ENCODE measurements at places on chromosomes 5 and 9.

DNA sequence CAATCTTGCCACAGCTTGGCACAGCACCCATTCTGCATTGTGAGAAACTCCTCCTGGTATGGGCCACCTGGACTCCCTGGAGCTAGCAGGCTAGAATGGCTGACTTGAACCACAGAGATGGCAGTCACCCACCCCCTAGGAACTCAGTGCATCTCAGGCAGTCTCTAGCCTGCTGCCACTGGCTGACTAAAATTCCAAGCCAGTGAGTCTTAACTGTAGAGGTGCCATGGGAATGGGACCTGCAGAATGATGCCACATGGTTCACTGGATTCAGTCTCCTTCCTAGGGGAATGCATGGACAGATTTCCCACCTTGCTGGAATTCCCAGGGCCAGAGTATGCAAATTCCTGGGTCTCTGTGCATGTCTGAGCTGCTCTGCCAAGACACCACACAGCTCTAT lies 382.9 kb downstream of the MAN2A1 start:
- DNase-seq: no peak

- DNase-seq: no peak
Observed at GRCh38 chr5:9438596-9439354, 107.1 kb downstream of the SEMA5A start.

GRCh38 chr9:19922476-19923118 lies 133.8 kb upstream of the SLC24A2 start:
- DNase-seq: no peak

DNA sequence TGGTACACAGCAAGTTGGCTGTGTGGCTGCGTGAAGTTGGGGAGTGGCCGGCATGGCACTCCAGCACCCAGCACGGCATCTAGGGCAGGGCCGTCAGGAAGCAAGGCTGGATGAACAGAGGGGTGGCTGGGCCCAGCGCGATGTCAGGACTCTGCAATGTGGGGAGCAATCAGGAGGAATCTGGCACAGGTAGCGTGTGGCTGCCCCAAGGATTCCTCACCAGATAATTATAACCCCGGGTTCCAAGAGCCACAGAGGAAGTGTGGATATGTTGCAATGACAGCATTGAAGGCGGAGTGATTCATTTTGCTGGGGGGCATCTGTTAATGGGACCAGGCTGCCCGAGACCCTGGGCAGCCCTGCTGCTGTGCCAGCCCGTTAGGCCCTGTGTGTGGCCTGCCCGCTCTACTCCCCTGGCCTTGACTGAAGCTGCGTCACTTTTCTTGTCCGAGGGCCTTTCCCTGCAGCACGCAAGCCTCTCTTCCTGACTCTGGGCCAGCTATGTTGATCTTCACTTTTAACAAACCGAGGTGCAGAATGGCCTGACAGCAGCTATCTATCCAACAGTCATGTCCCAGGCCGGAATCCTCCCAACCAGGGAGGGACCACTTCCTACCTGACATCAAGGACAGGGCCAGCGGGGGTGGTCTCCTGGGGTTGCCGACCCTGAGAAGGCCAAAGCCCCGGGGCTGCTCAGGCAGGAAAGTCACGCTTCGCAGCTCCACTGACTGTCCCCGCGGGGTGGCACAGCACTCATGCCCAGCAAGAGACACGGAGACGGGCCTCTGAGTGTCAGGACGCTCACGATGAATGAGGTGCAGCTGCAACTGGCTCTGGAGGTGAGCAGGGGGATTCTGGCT lies 118.0 kb upstream of the PHYKPL start:
- no peak for DNase-seq

DNA sequence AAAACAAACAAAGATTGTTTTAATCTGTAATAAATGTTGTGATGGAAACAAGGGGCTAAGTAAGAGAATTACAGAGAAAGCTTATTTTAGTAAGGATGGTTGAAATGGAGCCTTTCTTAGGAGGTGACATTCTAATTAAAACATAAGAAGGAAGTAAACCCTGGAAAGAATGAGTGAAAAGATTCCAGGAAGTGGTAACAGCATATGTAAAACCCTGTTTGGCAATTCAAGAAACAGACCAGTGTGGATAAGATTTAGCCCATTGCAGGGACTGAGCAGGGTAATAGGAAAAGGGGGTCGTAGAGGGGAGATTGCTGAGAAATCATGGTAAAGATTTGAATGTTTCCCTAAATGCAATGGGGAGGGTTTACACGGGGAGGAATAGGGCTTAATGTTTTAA lies 21.6 kb upstream of the PIP5K1B start:
- no peak for DNase-seq

GRCh38 chr5:132454361-132454760 lies 36.2 kb downstream of the IRF1 start:
- DNase-seq: no peak

GRCh38 chr5:159825551-159826051 lies 90.7 kb upstream of the ADRA1B start:
- peak; percentile 42 for DNase-seq

- DNase-seq: no peak
Observed at GRCh38 chr9:125655691-125656410, 51.2 kb downstream of the MAPKAP1 start.

DNA sequence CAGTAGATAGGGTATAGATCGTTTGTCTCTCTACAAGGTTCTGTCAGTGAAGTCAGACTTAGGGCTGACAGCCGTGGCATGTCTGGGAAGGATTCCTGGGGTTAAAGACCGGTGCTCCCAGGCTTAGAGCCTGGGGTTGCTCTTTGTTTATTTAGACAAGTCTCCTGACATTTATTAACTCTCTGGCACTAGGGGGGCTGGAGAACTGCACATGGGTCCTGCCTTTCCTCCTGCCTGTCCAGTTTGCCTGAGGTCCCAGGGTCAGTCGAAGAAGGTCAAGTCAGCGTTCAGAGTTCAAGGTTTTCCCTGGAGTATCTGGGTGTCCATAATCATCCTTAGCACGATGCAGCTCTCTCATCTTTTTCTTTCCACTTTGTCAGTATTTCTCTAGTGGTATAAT lies 5.6 kb downstream of the EGFLAM start:
- no peak for DNase-seq

GRCh38 chr5:172082180-172082579 lies 75.7 kb upstream of the FBXW11 start:
- no peak for DNase-seq

GRCh38 chr9:93303806-93304573 lies 120.1 kb downstream of the WNK2 start:
- no peak for DNase-seq

- no peak for DNase-seq
Observed at GRCh38 chr5:28084069-28084468, 1045.7 kb upstream of the CDH9 start.

DNA sequence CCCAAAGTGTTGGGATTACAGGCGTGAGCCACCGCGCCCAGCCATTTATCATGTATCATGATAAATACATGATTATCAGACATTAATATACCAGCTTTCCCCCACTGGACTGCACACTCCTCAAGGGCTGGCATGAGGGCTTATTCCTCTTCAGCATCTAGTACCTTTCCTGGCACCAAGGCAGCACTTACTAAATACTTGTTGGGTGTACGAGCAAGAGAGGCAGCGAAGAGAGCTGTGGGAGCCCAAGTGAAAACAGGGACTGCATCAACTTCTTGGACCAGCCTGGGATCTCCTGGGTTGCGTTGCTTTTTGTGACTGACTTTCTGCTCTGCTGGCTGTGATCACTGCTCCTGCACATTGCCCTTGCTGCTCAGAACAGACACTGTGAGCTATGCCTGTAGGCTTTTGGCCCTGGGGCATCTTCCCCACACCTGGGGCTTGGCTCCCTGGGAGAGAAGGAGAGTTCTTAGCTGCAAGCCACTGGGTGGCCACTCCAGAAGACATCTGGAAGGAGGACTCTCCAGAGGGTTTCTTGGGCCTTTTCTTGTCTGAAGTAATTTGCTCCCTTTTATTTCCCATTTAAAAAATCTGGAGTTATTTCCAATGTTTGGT lies 224.3 kb downstream of the NR3C1 start:
- no peak for DNase-seq
